ENCODE measurements at places on chromosomes 4 and X.

GRCh38 chrX:23726191-23726590 is 16.9 kb downstream of the ACOT9 start:
- DNase-seq = no peak

GRCh38 chr4:161419822-161420221 is 744.0 kb downstream of the FSTL5 start:
- DNase-seq = no peak

DNA sequence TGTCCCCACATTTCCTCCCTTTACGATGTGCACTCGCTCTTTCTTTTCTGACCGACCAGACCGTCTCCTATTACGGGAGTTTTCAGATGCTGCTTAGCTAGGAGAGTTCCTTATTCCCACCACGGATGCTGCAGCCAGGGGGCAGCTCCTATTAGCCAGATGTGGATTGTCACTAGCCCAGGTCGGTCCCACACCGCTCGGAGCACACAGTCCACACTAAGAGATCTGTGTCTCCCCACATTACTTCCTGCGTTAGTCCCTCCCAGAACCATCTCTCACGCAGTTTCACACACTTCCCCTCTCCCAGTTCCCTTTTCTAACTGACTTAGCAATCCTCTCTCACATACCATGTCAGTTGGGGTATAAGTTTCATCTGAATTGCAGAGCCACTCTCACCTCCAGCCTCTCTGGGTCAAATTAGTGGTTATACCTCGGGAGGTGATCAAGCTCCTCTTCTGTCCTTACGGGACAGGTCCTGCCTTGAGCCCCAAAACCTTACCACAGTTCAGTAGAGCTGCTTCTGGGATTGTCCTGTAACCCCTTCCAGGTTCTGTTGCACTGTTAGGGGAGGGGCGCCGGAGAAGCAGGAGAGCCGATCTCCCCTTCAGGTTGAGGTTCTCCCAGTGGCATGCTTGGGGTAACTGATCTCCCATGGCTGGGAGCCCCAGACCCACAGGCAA is 28.2 kb downstream of the SULT1E1 start:
- peak; percentile 7 for DNase-seq

DNA sequence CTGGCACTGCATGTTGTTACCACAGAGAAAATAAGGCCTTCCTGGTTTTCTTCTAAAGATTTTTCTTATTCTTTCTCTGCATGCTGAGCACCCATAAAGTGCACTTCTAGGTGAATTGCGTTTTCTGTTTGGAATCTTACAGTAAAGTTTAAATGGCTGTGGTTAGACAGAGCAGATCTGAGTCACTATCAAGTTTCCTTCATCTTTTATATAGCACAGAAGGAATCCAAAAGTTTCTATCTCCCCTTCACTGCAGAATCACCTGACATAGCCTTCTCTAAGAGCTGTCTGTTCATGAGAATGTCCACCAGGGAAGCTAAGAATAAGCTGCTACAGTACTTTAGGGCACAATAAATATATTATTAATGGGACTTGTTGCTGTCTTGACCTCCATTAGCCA is 455.5 kb upstream of the FAM241A start:
- no peak for DNase-seq

GRCh38 chr4:154491341-154492271 is at the start of gene DCHS2:
Gene DCHS2, minus strand, starts transcription at chr4:154491799. Its CDS starts 444 bp downstream, at chr4:154491355.
- peak; percentile 49 for DNase-seq

GRCh38 chrX:69024931-69025330 is 140.3 kb downstream of the PJA1 start:
- no peak for DNase-seq

GRCh38 chr4:150173432-150173861 is 95.2 kb downstream of the DCLK2 start:
- no peak for DNase-seq

DNA sequence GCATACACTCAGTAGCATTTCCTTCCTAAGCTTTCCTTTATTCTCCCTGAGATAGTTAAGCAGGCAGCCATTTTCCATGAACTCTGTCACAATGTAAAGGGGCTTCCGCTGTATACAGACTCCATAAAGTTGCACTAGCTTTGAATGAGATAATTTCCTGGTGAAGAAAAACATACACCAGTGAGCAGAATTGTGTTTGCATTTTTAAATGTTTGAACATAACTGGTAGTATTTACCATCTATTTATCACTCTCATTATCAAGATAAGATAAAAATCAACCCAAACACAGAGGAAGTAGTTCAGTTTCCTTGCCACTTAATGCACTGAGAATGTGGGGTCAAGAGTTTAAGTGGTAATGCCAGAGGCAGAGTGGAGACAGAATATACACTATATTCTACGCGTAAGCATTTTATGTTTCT is 54.1 kb downstream of the TXK start:
- DNase-seq = no peak

DNA sequence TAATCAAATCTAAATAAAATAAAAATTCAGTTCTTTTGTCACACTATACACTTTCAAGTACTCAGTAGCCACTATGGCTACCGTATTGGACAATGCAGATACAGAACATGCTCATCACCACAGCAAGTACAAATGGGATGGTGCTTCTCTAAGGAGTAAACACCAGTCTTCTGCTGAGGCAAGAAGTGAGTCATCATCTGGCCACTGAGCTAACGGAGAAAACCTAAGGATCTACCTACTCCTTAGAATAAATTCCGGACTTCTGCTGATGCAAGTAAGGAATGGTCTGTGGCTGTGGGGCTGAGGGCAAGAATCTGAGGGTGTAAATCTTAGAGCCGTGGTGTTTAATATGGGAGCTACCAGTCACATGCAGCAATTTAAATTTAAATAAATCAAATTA is 11.3 kb upstream of the RBMXL3 start:
- DNase-seq = no peak

GRCh38 chr4:122831515-122832196 is 5.0 kb downstream of the FGF2 start:
- no peak for DNase-seq

GRCh38 chrX:44223150-44223549 is 120.3 kb downstream of the EFHC2 start:
- no peak for DNase-seq

DNA sequence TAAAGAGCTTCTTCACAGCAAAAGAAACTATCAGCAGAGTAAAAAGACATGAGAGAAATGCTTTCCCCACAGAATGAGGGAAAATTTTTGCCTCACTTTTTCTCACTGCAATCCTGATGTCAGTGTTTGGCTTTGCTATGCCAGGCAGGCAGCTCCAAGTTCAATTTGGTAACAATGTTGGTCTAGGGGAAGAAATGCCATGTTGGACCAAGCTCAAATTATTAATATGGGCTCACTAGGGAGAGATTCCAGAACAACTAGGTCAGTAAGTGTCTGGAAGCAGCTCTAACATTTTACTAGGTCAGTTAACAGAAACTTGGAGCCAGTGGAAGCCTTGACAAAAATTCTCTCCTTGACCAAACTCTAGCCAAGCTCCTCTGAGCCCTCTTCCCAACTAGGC is 95.4 kb downstream of the NAF1 start:
- DNase-seq = no peak

DNA sequence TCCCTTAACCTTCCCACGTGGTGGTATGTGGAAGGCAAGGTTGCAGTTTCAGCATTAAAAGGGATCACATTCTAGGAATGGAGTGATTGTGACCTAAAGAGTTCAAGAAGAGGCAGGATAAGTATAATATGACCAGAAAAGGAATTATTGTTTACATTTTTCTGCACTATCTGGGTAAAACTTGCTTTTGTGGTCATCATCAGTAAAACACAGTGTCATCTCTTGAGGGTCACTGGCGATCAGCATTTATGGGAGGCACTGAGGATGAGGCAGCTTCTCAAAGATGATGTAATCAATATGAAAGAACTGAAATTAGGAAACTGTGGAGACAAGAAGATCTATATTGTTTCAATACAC is 88.7 kb downstream of the CFAP299 start:
- DNase-seq = no peak

- no peak for DNase-seq
Observed at GRCh38 chr4:79886557-79886956, 186.5 kb downstream of the ANTXR2 start.

DNA sequence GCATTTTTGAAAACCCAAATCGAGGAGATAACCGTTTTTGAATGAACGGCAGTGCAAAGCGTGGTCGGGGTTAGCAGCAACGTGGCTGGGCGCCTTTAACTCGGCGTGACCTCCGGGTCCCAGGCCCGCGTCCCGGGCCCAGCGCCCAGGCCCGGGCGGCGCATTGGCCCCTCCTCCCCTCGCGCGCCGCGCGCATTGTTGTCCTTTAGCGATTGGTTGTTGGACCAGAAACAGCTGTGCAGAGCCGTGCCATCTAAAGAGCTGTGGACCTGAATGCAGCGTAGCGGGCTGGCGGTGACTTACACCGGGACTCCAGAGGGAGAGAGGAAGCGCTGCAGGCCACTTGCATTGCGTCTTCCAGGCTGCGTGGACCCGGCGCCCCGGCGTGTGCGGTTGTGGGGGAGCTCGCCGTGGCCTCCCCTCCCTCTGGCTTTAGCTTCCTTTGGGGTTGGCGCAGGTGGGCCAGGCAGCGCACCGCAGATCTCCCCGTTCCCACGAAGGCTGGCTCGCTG is at the start of gene STOX2:
TSS of gene STOX2 (plus strand) at position 227 of the 512 bp plus-strand sequence. CDS start 1,484 bp downstream, outside the sequence.
- DNase-seq = no peak

DNA sequence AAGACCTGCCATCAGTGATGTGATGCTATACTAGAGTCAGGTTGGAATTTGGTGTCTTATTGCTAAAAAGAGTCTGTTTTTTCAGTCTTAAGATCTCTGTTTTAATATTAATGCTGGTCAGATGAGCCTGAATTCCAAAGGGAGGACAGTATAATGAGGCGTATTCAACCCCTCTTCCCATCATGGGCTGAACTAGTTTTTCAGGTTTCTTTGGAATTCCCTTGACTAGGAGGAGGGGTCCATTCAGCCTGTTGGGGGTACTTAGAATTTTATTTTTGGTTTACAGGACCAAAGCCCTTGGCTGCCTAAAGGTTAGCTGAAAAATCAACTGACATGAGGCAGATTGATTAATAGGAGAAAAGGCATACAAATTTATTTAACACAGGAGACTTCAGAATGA is 24.1 kb upstream of the PI4K2B start:
- no peak for DNase-seq

DNA sequence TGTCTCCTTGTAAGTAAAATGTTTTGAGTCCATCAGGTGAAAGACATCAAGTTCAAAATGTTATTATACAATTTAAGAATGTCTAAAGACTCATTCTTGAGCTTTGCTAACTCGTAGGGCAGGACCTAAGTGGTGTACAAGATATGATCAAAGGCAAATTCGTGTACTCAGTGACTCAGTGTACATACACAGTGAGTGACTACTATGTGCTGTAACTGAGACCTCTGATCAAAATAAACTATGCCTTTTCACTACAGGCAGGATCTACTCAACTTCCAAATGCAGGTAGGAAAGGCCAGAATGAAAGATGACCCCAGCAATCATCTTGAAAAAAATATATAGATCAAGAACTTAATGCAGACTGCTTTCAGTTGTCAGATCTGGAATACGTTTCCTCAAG is 49.9 kb downstream of the ADGRG2 start:
- DNase-seq = no peak

GRCh38 chrX:102930990-102931756 is 5.9 kb upstream of the RAB40AL start:
- no peak for DNase-seq
